C1 segment of cervical spinal cord (tissue), 14 donors: ENCODE measurements at places on chromosomes 2 and 18.

- no peak for DNase-seq
These were observed 53.8 kb downstream of the GULP1 start for GRCh38 chr2:188345426-188345825.

- no peak for DNase-seq
These were observed 47.1 kb downstream of the KANSL3 start for GRCh38 chr2:96591054-96591453.

DNA sequence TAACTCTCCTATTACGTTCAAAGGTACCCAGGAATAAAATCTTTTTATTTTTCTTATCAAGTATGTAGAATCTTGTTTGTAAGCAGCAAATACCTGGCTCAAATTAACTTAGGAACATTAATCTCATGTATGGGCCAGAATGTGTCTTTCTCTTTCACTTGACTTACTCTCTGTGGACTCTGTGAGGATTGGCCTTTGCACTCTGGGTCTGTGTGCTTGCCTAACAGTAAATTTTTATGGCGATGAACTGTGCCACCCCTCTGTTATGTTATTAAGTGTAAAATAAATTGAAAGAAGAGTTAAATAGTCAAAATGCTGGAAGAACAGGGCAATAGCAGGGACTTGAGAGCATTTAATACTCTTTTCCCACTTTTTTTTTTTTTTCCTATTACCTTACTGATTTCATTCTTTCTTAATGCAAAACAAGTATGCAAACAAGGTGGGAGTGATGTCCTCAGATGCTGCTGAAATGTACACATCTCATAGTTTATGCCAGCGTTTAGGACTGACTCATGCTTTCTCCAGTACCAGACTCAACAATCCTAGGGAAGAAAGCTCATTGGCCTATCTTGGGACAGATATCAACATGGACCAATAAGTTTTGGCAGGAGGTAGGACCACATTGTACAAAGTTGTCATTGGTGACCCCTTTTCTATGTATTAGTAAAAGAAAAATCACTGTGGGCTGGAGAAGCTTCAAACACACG is 25.5 kb downstream of the LYPD6 start:
- no peak for DNase-seq

DNA sequence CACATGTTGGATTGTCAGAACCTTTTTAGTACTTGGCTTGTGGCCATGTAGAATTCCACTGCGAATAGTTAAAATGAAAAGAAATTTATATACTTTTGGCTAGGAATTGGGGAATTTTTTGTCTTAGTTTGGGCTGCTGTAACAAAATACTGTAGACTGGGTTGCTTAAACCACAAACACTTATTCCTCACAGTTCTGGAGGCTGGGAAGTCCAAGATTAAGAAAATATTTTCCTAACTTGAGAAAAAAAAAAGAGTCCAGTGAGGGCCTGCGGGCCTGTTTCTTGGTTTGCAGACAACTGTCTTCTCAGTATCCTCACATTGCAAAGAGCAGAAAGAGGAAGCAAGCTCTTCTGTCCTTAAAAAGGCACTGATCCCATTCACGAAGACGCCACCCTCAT is 81.9 kb downstream of the CD226 start:
- DNase-seq: no peak

DNA sequence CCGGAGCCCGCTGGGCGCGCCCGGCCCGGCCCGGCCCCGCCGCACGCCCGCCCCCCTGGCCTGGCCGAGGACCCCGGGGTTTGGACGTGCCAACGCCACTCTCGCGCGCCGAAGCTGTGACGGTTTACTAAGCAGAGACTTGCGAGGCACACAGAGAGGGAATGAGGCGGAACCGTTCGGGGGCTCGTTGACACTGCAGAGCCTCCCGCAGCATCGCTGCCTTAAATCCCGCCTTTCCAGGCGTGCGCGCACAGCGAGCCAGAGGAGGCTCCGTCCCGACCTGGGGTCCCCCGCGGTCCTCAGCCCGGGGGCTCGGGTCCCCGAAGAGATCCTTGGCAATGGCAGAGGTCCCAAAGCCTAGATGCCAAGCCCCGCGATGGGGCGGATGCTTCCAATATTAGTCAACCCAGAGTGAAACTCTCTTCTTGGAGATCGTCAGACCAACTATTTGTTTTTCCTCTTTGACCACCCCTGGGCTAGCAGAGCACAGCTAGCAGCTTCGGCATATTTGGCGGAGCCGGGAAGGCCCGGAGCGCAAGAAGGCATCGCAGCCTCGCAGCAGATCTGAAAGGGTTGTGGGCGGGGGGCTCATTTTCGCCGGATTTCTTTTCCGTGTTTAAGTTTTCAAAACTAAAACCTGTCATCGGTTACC is at the start of gene ZNF385B:
Gene ZNF385B (minus strand): TSS at position 197 of the 652 bp plus-strand sequence.
- no peak for DNase-seq

DNA sequence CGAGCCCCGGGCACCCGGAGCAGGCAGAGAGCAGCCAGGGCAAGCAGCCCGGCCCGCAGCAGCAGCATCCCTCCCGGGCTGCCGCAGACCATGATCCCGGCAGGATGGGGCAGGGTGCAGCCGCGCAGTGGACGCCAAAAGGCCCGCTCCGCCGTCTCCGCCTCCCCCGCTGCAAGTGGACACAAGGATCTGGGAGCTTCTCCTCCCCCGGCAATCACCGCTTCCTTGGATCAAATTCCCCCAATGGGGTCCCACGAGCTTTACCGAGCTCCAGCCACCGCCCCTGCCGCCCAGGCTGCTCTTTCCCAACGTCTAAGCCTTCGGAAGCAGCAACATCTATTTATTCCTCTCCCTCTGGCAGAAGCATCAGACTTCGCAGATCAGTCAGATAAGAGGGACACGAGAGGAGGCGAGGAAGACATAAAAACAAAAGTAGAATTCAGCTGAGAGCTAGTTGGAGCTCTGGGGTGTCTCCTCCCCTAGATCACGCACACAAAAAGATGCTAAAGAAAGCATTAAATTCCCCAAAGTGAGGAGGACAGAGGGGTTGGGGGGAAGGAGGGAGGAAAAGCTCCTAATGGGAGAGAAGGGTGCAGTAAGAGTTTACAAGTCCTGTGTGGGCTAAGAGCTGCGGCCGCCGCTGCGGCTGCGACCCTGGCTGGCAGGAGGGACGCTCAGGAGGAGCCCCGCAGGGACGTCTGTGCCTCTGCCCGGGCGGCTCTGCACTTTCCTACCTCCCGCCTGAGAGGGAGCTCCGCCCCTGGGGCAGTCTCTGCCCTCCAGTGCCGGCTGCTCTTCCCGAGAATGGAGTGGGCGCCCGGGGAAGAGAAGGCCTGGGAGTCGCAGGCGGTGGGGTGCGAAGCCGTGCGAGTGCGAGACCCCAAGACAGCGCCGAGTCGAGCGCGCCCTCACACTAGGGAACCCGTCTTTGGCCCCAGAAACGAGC is at the start of gene FRZB:
Gene FRZB (minus strand): TSS at position 177 of the 946 bp plus-strand sequence. CDS start 85 bp downstream, at position 92.
- peak; percentile 25 for DNase-seq

DNA sequence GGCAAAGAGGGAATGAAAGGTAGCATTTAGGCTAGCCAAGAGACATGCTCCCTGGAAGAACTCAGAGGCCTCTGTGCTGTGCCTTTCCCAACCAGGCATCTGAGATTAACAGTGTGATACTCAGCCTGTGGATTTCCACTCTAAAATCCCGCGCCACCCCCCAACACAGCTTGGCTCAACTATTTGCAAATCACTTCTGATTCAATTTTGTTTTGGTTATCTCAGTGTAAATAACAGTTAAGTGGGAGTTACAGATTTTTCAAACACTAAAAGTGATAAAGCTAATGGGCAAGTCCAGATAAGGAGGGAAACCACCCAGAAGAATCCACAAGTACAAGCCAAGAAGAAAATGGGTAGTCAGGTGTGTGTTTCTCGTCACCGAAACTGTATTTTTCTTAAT is 1.4 kb upstream of the NRP2 start:
- no peak for DNase-seq

DNA sequence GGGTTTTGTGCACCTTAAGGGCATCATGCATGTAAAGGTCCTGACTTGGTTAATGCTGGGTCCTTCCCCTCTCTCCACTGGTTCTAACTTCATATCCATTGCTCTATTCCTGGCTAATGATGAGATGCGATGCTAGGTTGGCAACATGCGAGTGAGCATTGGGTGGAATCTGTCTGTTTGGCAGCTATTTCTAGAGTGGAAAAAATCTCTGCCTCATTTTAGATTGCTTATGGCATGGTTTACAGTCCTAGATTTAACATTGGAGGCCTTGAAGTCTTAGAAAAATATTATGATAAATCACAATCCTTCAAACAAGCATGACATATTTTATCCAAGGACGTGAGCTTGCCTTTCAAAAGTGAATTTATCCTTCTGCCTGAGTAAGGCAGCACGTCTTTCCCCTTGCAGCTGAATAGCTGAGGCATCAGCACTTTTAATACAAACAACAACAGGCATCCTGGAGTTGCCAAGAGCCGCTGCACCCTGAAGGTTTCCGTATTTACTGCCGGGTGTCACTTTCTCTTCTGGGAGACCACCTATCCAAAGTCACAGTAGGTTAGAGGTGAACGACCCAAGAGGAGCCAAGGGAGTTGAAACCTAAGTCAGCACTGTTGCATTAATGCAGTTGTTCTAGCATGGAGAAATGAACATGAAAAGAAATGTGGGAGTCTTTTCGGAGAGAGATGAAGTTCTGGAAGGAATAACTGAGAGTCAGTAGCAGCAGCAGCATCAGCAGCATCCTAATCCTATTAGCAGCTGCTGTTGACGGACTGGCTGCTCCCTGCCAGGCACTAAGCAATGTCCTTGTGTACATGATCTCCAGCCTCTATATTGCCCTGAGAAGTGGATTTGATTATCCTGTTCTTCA is 78.4 kb downstream of the MAPK4 start:
- DNase-seq: no peak

- no peak for DNase-seq
These were observed 59.9 kb downstream of the NAT8 start for GRCh38 chr2:73582364-73582763.

GRCh38 chr2:140311905-140312304 is 1531.7 kb upstream of the NXPH2 start:
- no peak for DNase-seq
